ENCODE measurements at places on chromosomes 3 and 15. TPM values are rescaled to one million over a fixed set of nuclear protein-coding genes. Genes with fewer than 3 reads are reported as not detected.

B3GALNT1 gene
- total RNA-seq: 28.5 TPM

AADACL2 gene
- not detected for total RNA-seq

SYNPR gene
- total RNA-seq: not detected

TEX55 gene
- total RNA-seq: not detected

ACAD11 gene
- 37.8 TPM for total RNA-seq

ZNF501 gene
- total RNA-seq: 13.1 TPM

SLC12A1 gene
- total RNA-seq: under 0.01 TPM

PSTPIP1 gene
- not detected for total RNA-seq

TMC3 gene
- total RNA-seq: under 0.01 TPM

PTX3 gene
- 216 TPM for total RNA-seq

TMEM108 gene
- total RNA-seq: not detected

LMAN1L gene
- not detected for total RNA-seq

RPP25 gene
- total RNA-seq: 4.1 TPM

DGKG gene
- total RNA-seq: 0.27 TPM

CLRN1 gene
- total RNA-seq: not detected

NAALADL2 gene
- total RNA-seq: 11.4 TPM

ARNT2 gene
- total RNA-seq: 9.4 TPM

TRNT1 gene
- 17.8 TPM for total RNA-seq

A4GNT gene
- not detected for total RNA-seq

LRRC49 gene
- total RNA-seq: 25.2 TPM

TNFSF10 gene
- 5.0 TPM for total RNA-seq

HYKK gene
- total RNA-seq: 10.2 TPM

NCK1 gene
- 244 TPM for total RNA-seq

CCR5 gene
- not detected for total RNA-seq

EBLN2 gene
- total RNA-seq: 5.8 TPM

SOX14 gene
- not detected for total RNA-seq

FEM1B gene
- total RNA-seq: 45.5 TPM

DZIP3 gene
- 27.6 TPM for total RNA-seq

MYO5C gene
- total RNA-seq: 0.36 TPM

TIMP4 gene
- total RNA-seq: 12.3 TPM

EOMES gene
- not detected for total RNA-seq

CATSPER2 gene
- 2.4 TPM for total RNA-seq

CCRL2 gene
- total RNA-seq: not detected

TRH gene
- total RNA-seq: 2.5 TPM

ULK3 gene
- total RNA-seq: 17.7 TPM

NRG4 gene
- not detected for total RNA-seq

LRRC58 gene
- total RNA-seq: 39.5 TPM

EXOSC7 gene
- total RNA-seq: 80.2 TPM

COL6A5 gene
- not detected for total RNA-seq

CLCN2 gene
- 5.9 TPM for total RNA-seq

CHAC1 gene
- total RNA-seq: 4.7 TPM

SPINT1 gene
- total RNA-seq: not detected

RARB gene
- total RNA-seq: 3.1 TPM

LIPH gene
- 0.36 TPM for total RNA-seq

CCR8 gene
- not detected for total RNA-seq

ZNF385D gene
- 11.5 TPM for total RNA-seq

PPM1L gene
- total RNA-seq: 1.4 TPM
